ENCODE measurements at places on chromosomes 1 and 21.

DNA sequence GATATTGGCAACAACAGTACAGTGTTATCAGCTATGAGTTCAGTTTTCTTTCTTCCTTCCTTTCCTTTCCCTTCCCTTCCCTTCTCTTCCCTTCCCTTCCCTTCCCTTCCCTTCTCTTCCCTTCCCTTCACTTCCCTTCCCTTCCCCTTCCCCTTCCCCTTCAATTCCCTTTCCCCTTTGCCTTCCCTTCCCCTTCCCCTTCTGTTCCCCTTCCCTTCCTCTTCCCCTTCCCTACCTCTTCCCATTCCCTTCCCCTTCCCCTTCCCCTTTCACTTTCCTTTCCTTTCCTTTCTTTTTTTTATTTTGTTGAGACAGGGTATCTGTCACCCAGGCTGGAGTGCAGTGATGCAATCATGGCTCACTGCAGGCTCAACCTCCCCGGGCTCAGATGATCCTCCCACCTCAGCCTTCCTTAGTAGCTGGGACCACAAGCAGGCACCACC, 72.3 kb upstream of the CAPZB start:
- peaks cover 20% of the 10 kb centered on the region for H3K27me3 ChIP-seq
- peaks cover 9% of the 10 kb centered on the region for H3K4me1 ChIP-seq
- no peak overlapping the region for H3K27ac ChIP-seq
- no peak overlapping the region for H3K4me3 ChIP-seq
- DNase-seq = no peak

- no peaks in the 10 kb centered on the region for H3K27me3 ChIP-seq
- no peak overlapping the region for H3K27ac ChIP-seq
Measured at GRCh38 chr1:3011127-3011526, 10.1 kb upstream of the ACTRT2 start.

GRCh38 chr1:11841245-11842153, 6.1 kb downstream of the NPPA start:
- no peaks in the 10 kb centered on the region for H3K27me3 ChIP-seq
- H3K27ac ChIP-seq = no peak overlapping the region
- H3K4me3 ChIP-seq = no peak overlapping the region
- H3K4me1 ChIP-seq = peaks cover 1% of the 10 kb centered on the region

DNA sequence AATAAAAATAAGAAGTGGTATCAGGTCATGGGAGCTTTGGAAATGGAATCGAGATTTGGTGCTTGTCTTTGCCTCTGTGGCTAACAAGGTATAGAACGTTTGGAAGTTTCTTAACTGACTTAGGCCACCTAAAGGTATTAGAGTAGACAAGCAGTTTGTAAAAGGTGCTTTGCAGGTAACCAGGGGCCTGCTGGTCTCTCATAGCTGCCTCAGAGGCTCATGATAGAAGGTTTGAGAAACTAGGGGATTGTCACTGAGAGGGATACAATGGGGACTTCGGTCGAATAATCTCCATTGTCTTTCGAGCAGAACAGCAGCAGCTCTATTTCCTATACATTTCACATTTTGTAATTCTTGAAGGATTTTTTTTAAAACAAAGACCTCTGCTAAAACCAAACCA, 37.6 kb downstream of the C21orf91 start:
- peaks cover 88% of the 10 kb centered on the region for H3K4me1 ChIP-seq
- H3K4me3 ChIP-seq = no peak overlapping the region
- H3K36me3 ChIP-seq = peaks cover 57% of the 10 kb centered on the region
- DNase-seq = no peak
- no peaks in the 10 kb centered on the region for H3K27me3 ChIP-seq

DNA sequence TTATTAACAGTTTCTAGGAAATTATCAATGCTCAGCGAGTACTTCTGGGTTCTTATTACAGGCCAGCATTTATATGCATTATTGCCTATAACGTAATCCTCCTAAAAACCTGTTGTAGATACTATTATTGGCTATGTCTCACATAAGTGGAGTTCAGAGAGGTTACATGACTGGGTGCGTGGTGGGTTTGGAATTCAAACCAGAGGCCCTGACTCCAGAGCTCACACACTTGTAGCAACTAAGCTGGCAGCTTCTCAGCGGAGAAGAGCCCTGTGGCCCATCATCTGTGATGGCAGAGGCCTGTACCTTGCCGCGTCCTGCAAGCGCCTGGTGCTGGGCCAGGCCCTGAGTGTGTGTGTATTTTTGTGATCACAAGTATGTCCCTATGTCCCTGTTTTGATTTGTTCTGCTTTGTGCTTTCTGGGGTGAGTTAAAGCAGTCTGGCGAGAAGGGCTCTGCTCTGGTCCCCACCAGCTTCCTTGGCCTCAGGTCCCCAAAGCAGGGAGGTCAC, 66.7 kb downstream of the HTR6 start:
- no peak overlapping the region for H3K4me3 ChIP-seq
- no peak for DNase-seq
- H3K36me3 ChIP-seq = peaks cover 17% of the 10 kb centered on the region
- H3K27ac ChIP-seq = no peak overlapping the region

DNA sequence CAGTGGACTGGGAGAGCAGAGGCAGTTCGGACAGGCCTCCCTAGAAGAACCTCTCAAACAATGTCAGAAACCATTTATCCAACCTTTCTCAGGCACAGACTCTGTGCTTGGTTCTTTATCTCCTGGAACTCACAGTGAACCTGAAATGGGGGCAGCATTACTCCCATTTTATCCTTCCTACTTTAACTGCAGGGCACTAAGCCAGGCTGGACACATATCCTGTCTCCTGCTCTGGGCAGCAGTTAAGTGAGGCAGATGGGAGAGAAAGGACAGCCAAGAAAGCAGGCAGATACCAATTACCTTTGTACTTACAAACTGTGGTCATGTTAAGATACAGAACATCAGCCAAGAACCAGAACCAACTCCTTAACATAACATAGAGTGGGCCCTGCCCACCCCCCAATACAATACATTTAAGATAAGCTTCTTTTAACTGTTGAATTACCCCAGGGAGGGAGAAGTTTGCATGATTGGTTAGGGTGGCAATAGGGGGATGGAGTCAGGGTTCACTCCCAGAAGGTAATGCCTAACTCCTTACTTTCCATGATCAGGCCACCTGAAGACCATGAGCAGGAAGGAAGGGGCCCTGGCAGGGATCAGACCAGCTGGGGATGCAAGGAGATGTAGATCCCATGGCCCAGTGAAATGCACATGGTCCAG, 10.9 kb downstream of the KDF1 start:
- H3K36me3 ChIP-seq = peaks cover 17% of the 10 kb centered on the region
- H3K4me3 ChIP-seq = no peak overlapping the region
- DNase-seq = no peak
- no peak overlapping the region for H3K27ac ChIP-seq

DNA sequence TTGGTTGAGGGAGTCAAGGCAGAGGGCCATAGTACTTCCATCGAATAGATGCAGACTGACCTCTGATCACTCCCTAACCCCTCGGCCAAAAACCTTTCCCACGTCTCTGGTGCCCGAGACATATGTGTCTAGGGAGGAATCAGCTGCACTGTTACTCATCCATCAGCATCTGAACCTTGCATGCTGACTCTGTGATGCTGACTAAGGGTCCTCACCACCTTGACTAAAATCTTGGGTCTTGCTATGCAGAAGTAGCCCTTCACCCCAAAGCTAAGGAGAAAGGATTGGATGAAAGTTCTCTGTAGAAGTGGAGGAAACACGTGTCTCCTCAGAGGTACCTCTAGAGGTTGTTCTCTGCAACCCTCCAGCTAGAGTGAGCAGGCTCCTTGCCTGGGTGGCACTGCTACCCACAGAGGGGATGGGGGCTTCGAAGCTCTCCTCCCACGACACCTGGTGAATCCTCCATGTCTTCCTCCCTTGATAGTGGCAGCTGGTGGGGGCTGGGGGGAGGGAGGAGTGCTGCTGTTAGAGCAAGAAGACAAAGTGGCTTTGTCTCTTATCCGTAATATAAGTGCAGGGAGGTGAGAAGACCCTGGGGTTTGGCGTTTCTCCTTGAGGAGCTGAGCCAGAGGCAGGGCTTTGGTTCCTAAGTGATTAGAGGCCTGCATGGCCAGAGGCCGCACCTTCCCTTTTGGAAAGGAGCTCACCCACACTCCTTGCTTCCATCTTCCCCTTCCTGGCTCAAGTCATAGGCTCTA, 45.1 kb downstream of the ATP2B4 start:
- no peaks in the 10 kb centered on the region for H3K27me3 ChIP-seq
- peaks cover 83% of the 10 kb centered on the region for H3K4me1 ChIP-seq
- no peak for DNase-seq
- H3K4me3 ChIP-seq = no peak overlapping the region
- H3K36me3 ChIP-seq = peaks cover 61% of the 10 kb centered on the region

GRCh38 chr21:27300770-27301169, 333.9 kb upstream of the ADAMTS5 start:
- no peaks in the 10 kb centered on the region for H3K36me3 ChIP-seq
- H3K4me1 ChIP-seq = no peaks in the 10 kb centered on the region
- no peak overlapping the region for H3K4me3 ChIP-seq
- no peak for DNase-seq

DNA sequence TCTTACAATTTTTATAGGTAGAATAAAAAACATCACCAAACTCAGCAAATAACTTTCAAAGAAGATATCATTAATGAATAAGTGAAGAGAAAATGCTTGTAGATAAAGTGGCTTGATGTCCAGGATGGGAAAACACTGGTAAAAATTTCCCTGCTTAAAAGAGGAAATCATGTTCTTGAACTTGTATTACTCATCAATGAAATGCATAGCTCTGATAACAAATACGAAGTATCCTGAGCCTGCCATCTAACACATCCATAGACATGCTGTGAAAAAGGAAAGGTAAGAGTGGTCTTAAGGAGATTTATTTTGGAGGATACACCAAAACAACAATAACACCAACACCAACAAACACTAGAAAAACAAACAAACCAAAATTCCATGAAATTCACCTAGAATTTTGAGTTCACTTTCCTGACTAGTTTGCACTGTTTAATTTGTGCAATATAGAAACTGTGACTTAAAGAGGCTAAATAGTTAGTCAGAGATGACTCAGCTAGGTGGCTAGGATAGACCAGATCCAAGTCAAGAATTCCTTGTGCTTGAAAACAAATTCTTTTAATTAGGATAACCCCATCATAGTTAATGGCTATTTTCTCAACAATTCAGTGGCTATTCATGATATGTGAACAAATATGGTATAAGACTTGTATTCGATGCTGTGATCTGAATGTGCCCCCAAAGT, 179.8 kb upstream of the KCNK2 start:
- no peaks in the 10 kb centered on the region for H3K36me3 ChIP-seq
- H3K27me3 ChIP-seq = no peaks in the 10 kb centered on the region
- no peak overlapping the region for H3K4me3 ChIP-seq

GRCh38 chr1:68359045-68359444, 90.7 kb downstream of the RPE65 start:
- DNase-seq = no peak
- H3K36me3 ChIP-seq = no peaks in the 10 kb centered on the region
- H3K4me1 ChIP-seq = no peaks in the 10 kb centered on the region

GRCh38 chr1:173057984-173058383, 7.2 kb upstream of the TNFSF18 start:
- peaks cover 5% of the 10 kb centered on the region for H3K27me3 ChIP-seq
- H3K4me1 ChIP-seq = peaks cover 2% of the 10 kb centered on the region
- no peak overlapping the region for H3K4me3 ChIP-seq
- no peak for DNase-seq

GRCh38 chr1:98964198-98964597, 40.5 kb downstream of the PLPPR5 start:
- no peak overlapping the region for H3K27ac ChIP-seq
- H3K27me3 ChIP-seq = no peaks in the 10 kb centered on the region
- H3K4me3 ChIP-seq = no peak overlapping the region
- no peaks in the 10 kb centered on the region for H3K4me1 ChIP-seq

DNA sequence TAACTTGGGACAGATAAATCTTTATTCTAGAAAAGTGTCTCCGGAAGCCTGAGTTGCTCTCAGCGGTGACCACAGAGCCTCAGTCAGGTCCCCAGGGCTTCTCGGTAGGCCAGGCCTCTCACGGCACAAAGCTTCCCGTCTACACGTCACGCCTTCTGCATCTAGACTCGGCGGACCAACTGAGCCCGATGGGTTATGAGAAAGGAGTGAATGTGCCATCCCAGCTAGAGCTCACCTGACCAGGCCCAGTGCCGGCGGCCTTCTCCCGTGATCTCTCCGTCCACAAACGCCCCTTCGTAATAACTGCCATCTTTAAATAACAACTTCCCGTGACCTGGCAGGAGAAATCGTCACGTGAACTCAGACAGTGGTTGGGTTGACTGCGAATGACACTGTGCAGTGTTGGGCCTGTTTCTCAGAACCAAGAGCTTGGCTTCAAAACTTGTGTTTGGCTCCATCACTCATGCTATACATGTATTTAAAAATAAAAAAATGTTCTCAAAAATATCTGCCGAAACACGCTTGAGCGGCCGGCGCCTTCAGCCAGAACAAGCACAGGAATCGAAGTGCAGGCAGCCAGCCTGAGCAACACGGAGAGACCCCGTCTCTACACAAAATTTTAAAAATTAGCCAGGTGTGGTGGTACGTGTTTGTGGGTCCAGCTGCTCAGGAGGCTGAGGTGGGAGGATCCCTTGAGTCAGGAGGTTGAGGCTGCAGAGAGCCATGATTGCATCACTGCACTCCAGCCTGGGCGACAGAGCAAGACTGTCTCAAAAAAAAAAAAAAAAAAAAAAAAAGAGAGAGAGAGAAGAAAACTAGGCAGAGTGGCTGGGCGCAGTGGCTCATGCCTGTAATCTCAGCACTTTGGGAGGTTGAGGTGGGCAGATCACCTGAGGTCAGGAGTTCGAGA, 3.1 kb downstream of the MORN1 start:
- H3K4me1 ChIP-seq = peaks cover 25% of the 10 kb centered on the region
- DNase-seq = no peak
- H3K4me3 ChIP-seq = no peak overlapping the region
- no peak overlapping the region for H3K27ac ChIP-seq

DNA sequence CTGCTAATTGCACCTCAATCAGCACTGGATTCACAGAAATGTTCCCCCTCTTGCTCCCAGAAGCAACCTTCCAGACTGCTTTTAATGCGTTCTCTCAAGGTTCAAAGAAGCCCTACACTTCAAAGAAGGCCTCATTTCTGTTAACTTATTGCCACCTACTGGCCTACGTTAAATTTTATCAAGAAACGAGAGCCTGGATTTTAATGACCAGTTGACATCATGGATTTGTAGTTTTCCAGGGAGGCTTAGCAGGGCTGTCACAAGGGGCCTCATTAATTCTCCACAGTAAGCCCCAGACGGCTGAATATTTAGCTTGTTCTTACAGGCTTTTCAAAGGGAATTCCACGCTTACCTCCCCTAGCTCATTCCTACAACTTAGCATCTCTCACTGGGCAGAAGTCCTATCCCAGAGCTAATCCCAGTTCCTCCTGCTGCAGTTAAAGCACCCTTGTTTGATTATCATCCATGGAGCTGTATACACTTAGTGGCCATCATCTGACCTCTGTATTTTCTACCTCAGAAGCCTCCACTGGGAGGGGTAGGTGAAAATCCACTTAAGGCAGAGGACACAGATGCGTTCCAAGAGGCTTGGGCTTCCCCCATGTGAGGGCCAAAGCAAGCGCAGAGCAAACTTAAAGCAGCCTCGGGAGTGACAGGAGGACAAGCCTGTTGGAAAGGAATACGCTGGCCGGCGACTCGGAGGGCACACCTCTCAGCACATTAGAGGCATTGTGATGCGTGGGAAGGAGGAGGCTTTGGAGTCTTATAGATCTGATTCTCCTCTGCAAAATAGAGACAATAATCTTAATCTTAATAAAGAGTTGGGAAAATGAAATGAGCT, 32.2 kb upstream of the CYP4X1 start:
- H3K27ac ChIP-seq = no peak overlapping the region
- no peaks in the 10 kb centered on the region for H3K36me3 ChIP-seq
- H3K27me3 ChIP-seq = peaks cover 23% of the 10 kb centered on the region
- H3K4me1 ChIP-seq = no peaks in the 10 kb centered on the region

GRCh38 chr1:229266274-229266673, 4.6 kb upstream of the RAB4A start:
- H3K4me1 ChIP-seq = peaks cover 9% of the 10 kb centered on the region
- no peak overlapping the region for H3K4me3 ChIP-seq
- DNase-seq = no peak
- H3K27ac ChIP-seq = no peak overlapping the region
- H3K36me3 ChIP-seq = peaks cover 4% of the 10 kb centered on the region
- H3K27me3 ChIP-seq = no peaks in the 10 kb centered on the region

Data from activated CD4-positive, alpha-beta memory T cell treated with anti-CD3 and anti-CD28 coated beads, Interleukin-2, amount 10 ng/mL, durations not matched to agents 7 days and 5 days (primary cell).